Tracheal epithelial cell (primary cell): ENCODE measurements at places on chromosomes 12 and 14. TPM values are rescaled to one million over a fixed set of nuclear protein-coding genes. Genes with fewer than 3 reads are reported as not detected.

The TSHR gene
- not detected in 2 replicates for total RNA-seq

The MANSC1 gene
- 0.24 and 2.6 TPM in 2 replicates for total RNA-seq

The OR6J1 gene
- total RNA-seq, result not detected in 2 replicates

The SYNDIG1L gene
- under 0.01 TPM in 1 of 2 replicates, not detected in the other for total RNA-seq

The SAV1 gene
- total RNA-seq, result 28.1 and 28.7 TPM in 2 replicates

The PDZRN4 gene
- not detected in 2 replicates for total RNA-seq

The KRT75 gene
- 1.1 and 87.0 TPM in 2 replicates for total RNA-seq

The SIX1 gene
- 4.1 and 10.0 TPM in 2 replicates for total RNA-seq

The NAA30 gene
- 16.8 and 19.0 TPM in 2 replicates for total RNA-seq

The CCDC196 gene
- not detected in 2 replicates for total RNA-seq
